ENCODE measurements at places on chromosomes 13 and 19. TPM values are rescaled to one million over a fixed set of nuclear protein-coding genes. Genes with fewer than 3 reads are reported as not detected.

DNA sequence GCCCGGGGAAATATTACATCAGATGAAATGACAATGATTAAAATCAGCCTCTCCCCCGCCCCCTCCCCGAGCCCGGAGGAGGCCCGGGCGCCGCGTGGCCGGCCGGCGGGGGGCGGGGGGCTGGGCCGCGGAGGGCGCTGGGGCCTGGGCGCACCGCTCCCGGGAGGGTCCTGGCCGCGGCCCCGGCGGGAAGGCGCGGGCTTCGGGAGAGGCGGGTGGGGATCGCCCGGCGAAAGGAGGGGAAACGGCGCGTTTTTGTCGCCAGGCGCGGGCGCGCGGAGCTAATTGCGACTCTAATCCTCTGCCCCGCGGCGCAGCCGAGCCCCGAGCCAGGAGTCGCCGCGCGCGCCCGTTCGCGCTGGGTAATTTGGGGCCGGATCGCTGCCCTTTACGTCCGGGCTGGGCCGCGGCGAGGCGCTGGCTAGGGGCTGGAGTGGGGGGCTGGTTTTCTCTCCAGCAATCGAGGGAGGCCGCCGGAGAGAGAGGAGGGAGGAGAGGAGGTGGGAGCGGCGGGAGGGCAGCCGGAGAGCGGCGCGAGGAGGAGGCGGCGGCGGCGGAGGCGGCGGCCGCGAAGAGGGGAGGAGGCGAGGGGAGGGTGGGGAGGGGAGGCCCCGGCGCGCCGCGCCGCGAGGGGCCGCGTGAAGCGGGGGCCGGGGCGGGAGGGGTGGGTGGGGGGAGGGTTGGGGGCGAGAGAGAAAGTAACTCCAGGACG lies at the start of gene KCTD15:
KCTD15 (plus strand) TSS at position 707 of the 712 bp plus-strand sequence. CDS start 3,585 bp downstream, outside the sequence.
- no peak for DNase-seq
- peak within 1 kb of the TSS; percentile 42 for H3K27ac ChIP-seq
- H3K4me3 ChIP-seq, result peak within 1 kb of the TSS; percentile 86
- H3K36me3 ChIP-seq, result no peaks in the 10 kb centered on the region
- H3K4me1 ChIP-seq, result no peaks in the 10 kb centered on the region
- peaks cover 10% of the 10 kb centered on the region for H3K27me3 ChIP-seq

- H3K27me3 ChIP-seq, result no peaks in the 10 kb centered on the region
- H3K4me3 ChIP-seq, result no peak overlapping the region
- no peaks in the 10 kb centered on the region for H3K4me1 ChIP-seq
Measured at GRCh38 chr13:102117175-102117831, 284.5 kb downstream of the FGF14 start.

DNA sequence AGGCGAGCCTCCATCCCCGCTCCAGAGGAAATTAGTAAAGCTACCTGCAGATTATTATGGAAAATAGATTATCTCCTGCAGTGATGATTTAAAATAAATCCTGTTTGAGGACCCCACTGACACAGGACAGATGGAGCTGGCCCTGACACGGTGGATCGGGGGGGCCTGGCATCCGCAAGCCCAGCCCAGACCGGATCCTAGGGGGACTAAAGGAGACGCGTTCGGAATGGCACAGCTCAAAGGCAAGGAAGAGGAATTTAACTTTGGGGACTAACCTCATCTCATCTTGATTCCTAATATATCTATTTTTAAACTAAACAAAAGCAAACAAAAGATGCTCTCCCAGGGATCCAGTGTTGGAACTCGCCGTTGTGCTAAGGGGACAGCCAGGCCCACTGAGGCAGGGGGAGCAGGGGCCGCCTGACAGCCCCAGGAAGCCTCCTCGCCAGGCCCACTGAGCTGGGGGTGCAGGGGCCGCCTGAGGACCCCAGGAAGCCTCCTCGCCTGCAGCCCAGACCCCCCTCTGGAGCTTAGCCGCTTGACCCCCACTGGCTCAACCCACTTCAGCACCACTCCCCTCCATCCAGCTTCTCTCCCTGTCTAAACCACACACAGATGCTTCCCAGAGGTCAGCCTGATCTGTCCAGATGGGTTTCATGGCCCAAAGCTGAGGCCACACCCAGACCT lies 78.6 kb downstream of the SPACA7 start:
- H3K36me3 ChIP-seq, result no peaks in the 10 kb centered on the region
- no peak overlapping the region for H3K27ac ChIP-seq
- no peak for DNase-seq
- peaks cover 23% of the 10 kb centered on the region for H3K27me3 ChIP-seq

GRCh38 chr13:37109051-37109678 lies 3.7 kb upstream of the CSNK1A1L start:
- peak; percentile 57 for DNase-seq
- no peaks in the 10 kb centered on the region for H3K36me3 ChIP-seq
- H3K27ac ChIP-seq, result no peak overlapping the region
- peaks cover 16% of the 10 kb centered on the region for H3K4me1 ChIP-seq
- H3K4me3 ChIP-seq, result no peak overlapping the region

Gene WDR87
- not detected for total RNA-seq

Gene ASF1B
- total RNA-seq, result 11.0 TPM

Gene RYR1
- not detected for total RNA-seq

Gene KLC3
- total RNA-seq, result not detected

Measured in HFFc6 (cell line).